ENCODE measurements at places on chromosomes 5 and 9.

- DNase-seq = no peak
Observed at GRCh38 chr9:2725898-2726649, 8.8 kb downstream of the KCNV2 start.

DNA sequence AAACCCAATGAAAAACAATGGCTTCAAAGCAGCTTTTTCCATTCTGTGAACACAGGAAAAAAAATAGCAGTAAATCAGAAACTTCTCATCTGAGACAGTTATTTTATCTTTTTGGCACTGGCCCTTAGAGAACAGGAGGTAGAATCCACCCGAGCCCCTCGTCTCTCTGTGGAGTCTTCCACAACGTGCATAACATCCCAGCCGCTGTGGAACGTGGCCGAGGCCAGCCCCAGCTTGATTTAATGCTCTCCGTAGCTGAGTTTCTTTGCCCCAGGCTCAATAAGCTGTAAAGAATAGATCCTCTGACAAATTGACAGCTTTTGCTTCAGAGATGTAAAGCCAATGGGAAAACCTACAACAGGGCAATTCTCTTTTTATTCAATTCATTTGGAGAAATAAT, 107.9 kb upstream of the DAP start:
- no peak for DNase-seq

DNA sequence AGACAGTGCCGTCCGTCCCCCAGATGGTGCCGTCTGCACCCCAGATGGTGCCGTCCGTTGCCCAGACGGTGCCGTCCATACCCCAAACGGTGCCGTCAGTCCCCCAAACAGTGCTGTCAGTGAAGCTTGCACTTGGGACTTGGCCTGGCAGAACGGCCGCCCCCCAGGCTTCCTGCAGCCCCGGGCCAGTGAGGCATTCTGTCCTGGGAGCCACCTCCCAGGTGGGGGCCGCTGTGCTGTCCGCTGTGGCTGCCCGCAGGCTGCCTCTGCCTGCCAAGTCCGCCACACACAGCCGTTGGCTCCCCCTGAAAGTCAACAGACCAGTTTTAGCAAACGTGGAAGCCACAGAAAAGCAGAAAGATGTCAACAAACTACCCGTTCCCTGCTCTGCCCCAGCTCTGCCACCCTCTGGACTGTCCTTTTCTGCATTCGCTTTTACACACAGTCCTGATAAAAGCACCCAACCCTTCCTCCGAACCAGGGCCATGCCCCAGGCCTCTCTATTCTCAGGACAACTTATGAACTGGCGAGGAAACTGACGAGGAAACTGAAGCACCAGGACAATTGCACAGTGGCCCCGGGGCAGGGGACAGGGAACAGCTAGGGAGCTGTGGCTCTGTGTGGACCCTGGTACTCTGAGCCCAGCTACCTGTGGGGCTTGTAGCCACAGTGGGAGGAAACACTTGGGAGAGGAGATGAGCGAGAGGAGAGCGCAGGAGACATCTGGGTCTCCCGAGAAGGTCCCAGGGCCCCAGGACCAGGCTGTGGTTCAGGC, 39.6 kb upstream of the RXRA start:
- no peak for DNase-seq

DNA sequence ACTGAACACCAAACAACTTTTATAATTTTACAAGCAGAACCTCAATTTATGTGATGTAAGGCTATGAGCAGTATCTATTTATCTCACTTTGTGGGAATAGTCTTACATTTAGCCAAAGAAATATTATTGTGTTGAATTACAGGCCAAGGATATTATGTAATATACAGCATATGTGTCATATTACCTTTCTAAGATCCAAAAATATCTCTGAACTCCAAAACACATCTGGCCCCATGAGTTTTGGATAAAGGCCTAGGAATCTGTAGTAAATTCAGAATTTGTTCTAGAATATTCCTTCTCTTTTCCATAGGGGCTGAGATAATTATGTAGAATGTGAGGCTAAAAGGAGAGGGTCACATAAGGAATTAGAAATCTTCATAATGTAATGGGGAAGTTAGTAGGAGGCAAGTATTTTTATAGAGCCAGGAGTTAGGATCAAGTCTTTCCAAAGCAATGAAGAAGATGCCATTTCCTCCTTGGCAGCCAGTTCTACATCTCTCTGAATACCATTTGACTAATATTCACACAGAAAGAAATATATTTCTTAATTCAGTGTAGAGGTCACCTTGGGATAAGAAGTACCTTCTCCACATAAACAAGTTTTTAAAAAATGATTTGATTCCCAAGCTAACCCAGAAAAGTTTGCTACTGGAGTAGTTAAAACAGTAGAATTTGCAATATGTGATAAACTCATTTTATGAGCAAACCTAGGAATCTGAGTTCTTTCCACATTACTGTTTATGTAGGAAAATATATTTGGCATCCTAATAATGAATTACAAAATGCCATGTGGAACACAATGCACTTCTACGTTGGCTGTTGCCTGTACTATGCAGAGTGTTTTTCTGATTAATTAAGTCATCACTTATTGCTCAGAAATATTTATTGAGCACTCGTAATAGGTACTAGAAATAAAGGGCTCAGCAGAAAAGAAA, 20.3 kb upstream of the GRAMD2B start:
- no peak for DNase-seq

- DNase-seq = no peak
Observed at GRCh38 chr5:19099195-19099594, 888.8 kb downstream of the CDH18 start.

DNA sequence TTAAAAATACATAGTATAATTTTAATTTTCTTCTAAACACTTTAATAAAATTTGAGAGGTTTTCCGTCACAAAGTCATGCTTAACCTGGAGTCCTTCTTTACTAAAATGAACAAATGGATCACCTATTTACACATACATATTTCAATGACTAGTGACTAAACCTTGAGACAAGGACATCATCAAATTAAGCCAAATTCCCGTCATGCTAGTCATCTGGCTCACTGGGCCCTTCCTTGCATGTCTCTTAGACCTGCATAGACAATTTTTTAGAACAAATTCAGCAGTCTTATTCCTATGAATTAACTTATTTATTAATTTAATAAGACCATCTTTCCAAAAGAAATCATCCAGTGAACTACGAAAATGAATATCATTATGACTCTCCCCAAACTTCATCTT, 26.6 kb downstream of the ERAP2 start:
- DNase-seq = no peak

- DNase-seq = no peak
Observed at GRCh38 chr5:8230868-8231267, 361.9 kb downstream of the MTRR start.

DNA sequence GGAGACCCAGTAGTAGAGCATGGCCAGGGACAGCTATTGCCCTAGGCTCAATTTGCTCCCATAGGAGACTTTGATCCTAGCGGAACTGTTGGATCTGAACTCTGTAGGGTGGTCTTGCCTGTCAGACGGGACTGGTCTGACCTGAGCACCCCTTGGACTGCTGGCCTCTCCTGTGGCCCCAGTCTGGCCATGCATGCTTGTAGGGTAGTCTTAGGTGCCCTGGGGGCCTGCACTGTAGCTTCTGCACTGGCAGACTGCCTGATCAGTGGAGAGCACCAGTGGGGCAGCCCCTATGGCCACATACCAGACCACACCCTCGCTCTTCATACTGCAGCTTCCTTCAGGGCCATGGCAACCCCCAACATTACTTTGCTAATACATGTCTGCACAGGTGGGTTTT, 396.1 kb upstream of the GRAMD2B start:
- DNase-seq = no peak

DNA sequence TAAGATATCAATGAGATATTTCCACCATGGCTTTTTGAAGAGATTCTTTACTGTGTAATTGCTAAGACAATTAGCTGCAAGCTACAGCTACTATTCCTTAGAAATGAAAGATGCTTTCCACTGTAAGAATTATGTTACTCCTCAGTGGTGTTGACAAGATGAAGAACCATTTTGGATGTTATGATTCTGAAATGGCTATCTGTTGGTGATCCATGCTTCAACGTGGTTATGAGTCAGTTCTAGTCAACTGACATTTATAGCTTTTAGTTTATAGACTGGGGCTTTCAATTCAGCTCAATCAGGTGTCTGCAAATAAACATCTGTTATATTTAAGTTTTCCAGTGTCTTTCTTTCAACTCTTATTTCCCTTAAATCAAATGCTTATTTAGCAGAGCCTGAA, 93.7 kb downstream of the SGCD start:
- no peak for DNase-seq

DNA sequence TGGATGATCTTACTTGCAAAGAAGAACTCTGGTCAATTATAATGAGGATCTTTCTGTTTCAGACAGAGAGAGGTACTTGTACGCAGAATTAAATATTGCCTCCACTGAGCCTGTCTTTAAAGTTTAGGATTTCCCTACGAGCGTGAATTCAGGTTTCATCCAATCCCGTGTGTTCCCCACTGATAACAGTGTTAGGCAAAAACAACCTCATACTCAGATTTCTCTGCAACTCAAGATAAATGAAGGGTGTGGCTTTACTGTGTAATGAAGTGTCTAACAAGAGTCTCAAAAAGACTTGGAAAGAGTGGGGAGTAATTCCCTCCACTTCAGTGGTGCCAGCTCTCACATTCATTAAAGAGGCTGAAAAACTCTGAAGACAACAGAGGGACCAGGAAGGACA, 53.2 kb upstream of the ACO1 start:
- no peak for DNase-seq

GRCh38 chr5:79488775-79489174, 25.2 kb downstream of the HOMER1 start:
- DNase-seq = no peak

DNA sequence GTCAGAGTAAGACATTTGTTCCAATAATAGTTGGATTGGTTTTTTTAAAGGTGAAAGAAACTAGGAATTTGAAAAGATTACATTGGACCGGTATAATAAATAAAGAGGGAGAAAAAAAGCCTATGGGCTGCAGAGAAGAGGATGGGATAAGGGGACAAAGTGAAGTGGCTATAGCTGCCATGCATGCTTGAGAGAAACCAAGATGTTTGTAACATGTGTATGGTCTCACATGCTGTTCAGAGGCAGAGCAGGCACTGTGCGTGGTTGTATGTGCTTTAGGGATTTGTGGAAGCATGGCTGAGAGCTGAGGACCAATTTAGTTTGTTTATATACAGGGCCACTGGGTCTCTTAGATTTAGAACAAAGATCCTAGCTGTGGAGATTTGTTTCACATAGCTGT, 32.7 kb downstream of the LNPEP start:
- DNase-seq = no peak

DNA sequence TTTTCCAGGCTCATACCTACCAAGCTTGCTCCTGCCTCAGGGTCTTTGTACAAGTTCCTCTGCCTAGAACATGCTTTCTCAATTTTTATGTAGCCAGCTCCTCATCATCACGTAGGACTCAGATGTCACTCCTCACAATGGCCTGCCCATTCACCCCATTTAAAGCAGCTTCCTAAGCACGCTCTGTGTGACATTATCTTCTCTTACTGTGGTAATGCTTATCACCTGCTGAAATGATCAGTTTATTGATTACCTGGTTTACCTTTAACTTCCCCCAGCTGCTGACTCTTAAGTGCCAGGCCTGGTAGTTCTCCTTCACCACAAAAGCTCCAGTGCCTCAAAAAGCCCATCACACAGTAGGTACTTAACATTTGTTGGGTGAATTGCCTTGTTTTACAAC, 13.6 kb downstream of the FUBP3 start:
- no peak for DNase-seq

GRCh38 chr9:33143241-33143661, 23.9 kb downstream of the B4GALT1 start:
- no peak for DNase-seq

DNA sequence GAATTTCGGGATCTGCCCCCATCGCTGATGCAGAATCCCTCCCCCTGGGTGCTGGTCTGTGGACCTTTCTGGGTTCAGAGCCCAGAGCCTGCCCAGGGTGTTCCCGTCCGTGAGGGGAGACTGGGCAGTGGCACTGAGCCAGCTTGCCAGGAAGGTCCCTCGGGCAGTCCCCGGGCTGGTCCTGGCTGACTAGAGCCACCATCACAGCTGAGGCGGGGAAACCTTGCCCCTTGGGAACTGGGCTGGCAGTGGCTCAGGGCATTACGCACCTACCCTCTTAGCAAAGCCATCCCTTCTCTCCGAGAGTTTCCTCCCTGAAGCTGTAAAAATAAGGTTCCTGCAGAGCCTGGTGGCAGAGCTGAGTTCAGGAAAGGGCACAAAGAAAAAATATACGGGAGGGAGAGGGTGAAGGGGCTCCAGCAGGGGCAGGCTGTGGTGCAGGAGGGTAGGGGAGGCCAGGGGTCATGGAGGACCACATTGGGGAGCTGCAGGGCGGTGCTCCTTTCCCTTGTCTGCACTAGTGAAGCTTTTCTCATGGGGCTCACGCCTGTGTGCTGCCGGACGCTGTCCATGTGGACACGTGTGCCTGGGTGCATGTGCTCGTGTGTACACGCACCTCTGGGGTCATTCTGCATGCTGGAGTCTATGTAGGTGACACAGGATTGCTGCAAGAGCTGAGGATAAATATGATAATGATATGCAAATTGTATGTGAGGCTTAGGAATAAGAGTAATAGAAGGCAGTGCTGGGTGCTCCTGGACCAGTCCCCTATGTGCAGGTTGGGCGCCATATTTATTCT, 118.9 kb downstream of the LHX2 start:
- no peak for DNase-seq

DNA sequence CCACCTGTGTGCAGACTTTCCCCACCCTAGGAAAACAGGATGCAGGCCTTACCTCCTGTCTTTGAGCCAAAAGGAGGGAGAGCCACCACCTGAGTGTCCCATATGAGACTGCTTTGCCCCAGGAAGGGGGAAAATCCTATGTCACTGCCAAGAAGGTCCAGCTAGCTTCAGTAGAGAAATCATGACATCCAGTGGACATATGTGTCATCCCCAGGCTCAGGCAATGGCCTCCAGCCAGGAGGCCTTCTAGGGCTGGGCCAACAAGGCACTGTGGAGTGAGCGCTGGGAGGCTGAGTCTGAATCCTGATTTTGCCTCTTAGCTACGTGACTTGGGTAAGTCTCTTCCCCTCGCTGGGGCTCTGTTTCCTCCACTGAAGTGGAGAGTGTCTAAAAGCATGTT, 60.2 kb downstream of the SMIM23 start:
- DNase-seq = no peak

GRCh38 chr5:139273322-139273571, 20.3 kb upstream of the MATR3 start:
- DNase-seq = no peak

DNA sequence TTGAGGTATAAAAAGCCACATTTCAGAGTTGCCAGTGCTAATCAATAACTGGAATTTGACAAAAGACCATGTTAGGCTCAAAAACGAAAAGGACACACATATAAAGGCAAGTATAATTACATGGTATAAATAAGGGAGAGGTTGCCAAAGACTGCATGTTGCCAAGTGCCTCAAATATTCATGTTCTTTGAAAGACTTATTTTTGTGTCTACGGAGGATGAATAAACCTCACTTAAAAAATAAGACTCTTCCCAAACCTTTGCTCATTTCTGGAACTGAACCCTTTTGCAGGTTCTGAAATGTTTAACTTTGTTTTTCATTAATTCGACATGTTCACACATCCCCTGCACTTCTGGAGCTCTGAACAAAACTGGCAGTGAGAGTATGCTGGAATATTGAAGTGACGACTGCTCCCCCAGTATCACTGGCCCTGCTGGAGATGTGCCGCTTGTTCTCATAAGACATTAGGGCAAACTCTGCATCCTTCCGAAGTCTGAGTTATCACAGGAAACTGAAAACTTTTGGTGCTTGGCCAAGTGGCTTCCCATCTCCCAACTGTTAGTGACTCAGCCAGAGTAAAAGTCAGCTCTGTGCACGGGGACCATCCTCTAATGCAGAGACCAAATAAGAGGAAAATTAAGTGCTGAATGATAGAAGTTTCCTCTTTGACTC, 336.8 kb downstream of the GLIS3 start:
- DNase-seq = no peak

All from stimulated activated CD4-positive, alpha-beta T cell treated with anti-CD3 and anti-CD28 coated beads, TNF-alpha, amount 100 ng/mL, for 1 hour (primary cell).